ENCODE measurements at places on chromosomes 3 and 15.

- no peak for DNase-seq
Measured at GRCh38 chr3:108221393-108221792, 831 bp downstream of the IFT57 start.

GRCh38 chr3:12982619-12983101 is 90.6 kb downstream of the IQSEC1 start:
- DNase-seq = peak; percentile 27

DNA sequence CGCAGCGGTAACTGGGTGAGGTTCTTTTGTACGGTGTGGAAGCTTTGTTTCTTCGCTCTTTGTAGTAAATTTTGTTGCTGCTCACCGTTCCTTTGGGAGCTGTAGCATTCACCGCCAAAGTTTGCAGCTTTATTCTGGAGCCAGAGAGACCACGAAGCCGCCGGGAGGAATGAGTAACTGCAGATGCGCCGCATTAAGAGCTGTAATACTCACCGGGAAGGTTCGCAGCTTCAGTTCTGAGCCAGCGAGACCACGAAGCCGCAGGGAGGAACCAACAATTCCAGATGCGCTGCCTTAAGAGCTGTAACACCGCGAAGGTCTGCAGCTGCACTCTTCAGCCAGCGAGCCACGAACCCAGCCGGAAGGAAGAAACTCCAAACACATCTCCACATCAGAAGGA is 56.0 kb upstream of the DYNC1LI1 start:
- DNase-seq = no peak

GRCh38 chr15:74960286-74960685 is 3.7 kb upstream of the RPP25 start:
- no peak for DNase-seq

- DNase-seq = peak; percentile 82
Measured at GRCh38 chr3:58167431-58168351, 43.1 kb downstream of the DNASE1L3 start.

DNA sequence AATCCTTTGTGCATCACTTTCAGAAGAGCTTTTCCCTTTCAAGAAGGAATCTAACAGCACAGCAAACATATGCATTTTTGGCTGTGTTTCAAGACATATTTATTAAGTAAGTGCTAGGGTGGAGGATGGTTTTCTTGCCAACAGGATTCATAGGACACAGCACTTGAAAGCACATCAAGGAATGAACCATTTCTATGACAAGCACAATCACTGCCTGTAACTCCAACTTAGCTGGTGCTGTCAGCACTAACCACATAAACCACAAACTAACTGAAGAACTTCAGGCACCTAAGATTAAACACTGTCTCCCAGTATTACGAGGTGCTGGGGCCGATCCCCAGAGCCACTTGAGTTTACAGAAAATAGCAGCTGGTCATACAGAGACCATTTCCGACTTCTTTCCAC is 35.4 kb upstream of the SPRED1 start:
- peak; percentile 44 for DNase-seq

- DNase-seq = no peak
Measured at GRCh38 chr3:62479326-62479725, 106.0 kb upstream of the FEZF2 start.

DNA sequence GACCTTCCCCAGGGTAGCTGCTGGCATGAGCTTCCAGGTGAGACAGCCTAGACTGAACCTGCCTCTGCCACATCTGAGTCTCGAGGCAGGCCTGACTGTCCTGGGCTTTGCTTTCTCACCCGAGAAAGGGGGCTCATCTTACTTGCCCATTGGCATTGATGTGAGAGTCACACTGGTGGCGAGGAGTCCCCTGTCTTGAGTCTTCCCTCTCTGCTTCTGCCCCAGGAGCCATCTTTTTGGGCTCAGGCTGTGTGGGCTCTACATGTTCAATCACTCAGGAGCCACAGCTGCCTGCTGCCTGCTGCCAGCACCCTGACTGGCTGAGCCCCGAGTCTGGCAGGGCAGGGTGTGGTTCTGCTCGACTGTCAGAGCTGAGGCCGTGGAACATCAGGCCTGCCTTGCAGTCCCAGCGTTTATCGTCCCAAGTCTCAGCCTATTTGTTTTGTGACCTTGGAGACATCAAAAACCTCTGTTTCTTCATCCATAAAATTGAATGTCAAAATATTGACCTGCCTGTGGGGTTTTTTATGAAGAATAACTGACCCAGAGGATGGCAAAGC is 132.5 kb downstream of the DNAJB8 start:
- DNase-seq = no peak

GRCh38 chr15:66868918-66869317 is 166.9 kb downstream of the SMAD6 start:
- no peak for DNase-seq

DNA sequence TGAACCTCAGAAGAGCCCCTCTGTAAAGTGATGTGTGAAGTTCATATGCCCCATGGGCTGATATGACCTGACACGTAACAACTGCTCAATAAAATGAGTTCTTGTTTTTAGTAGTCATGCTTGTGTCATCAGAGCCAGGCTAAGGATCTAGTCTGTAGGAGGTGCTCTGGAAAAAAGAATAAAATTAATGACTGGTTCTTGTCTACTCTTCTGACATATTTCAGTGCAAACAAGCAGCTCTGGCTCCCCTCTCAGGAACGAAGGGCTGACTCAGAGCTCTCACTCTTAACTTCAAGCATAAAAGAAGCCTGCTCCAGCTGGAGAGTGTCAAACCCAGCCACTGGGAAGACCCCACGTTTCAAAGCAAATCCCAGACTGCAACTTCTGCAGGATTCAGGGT is 77.0 kb downstream of the LRIG1 start:
- no peak for DNase-seq

- no peak for DNase-seq
Measured at GRCh38 chr3:152197937-152198336, 70.8 kb upstream of the MBNL1 start.

- no peak for DNase-seq
Measured at GRCh38 chr15:98667521-98668179, 19.3 kb downstream of the IGF1R start.

GRCh38 chr3:23781051-23781450 is 24.7 kb upstream of the UBE2E1 start:
- DNase-seq = no peak

GRCh38 chr3:177279118-177279815 is 82.0 kb upstream of the TBL1XR1 start:
- DNase-seq = no peak

DNA sequence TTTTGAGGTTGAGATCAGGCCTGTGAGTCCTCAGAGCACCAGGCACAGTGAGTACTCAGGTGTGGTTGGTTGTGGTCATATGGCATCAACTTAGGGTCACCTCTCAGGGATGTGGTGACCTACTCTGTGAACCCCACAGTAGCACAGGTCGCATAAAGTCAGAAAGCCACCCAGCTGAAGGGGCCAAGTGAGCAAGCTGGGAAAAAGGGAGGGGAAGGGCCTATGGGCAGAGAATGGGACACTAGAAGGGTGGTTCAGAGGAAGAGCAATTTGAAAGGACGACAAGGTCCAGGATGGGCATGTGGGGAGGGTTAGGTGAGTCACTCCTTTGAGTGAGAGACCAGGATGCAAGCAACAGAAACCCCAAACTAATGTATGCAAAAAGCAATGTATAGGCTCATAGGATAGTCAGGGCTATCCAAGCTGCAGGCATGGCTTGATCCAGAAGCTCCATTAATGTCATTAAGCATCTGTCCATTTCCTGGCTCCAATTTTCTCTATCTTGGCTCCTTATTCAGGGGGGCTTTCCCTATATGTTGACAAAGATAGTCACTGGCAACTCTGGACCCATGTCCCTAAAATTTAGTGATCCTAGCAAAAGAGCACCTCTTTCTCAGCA is 33.5 kb downstream of the HMCES start:
- DNase-seq = no peak

- no peak for DNase-seq
Measured at GRCh38 chr3:4083225-4084015, 219.7 kb upstream of the SETMAR start.

DNA sequence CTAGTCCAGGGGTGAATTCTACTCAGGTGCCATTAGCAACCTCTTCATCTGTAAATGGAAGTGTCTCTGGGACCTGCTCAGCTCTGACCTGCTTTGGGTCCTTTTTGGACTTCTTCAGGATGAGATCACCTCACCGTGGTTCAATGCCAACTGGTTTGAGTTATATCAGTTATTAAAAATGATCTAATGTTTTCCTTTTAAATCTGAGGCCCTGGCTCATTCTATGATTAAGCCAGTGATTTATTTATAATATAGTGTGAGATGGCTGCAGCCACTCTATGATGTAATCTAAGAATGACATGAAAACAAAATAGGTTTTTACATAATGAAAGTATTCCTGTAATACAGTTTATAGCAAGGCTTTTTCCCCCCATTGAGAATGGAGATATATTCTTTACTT is 79.4 kb downstream of the LPP start:
- DNase-seq = no peak

DNA sequence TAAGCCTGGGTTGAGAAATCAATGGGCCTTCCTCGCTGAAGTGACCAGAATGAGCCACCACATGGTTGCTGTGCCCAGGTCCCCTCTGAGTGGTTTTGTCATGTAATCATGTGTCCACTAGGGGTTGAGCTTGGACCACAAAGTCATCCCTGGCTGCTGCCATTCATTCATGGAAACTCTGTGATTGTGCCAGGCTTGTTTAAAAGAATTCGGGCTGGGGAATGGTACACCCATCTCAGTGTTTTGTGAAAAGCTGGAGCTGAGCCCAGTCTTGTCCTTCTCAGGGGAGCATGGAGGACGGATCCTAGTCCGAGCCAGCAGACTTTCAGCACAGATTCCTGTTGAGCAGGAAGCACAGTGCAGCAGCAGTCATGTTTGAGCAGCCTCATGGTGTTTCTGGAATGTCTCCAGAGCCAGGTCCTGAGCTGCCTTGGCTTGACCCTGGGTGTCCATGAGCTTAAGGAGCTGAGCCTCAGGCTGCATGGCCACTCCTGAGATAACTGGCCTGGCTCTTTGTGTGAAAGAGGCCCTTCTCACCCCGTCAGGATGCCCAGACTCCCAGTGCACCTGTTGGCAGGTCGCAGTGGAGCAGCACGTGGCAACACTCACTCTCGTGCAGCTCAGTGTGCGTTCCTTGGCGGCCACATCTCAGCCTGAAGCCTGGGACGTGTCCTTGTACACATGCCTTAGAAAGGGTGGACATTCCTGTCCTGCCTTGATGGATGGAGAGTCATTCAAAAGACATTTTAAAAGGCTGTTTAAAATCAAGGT is 260.3 kb upstream of the TPM1 start:
- DNase-seq = peak; percentile 31

- no peak for DNase-seq
Measured at GRCh38 chr3:15982667-15983196, 185.0 kb upstream of the ANKRD28 start.
